ENCODE measurements at places on chromosomes 2 and 18. TPM values are rescaled to one million over a fixed set of nuclear protein-coding genes. Genes with fewer than 3 reads are reported as not detected.

DNA sequence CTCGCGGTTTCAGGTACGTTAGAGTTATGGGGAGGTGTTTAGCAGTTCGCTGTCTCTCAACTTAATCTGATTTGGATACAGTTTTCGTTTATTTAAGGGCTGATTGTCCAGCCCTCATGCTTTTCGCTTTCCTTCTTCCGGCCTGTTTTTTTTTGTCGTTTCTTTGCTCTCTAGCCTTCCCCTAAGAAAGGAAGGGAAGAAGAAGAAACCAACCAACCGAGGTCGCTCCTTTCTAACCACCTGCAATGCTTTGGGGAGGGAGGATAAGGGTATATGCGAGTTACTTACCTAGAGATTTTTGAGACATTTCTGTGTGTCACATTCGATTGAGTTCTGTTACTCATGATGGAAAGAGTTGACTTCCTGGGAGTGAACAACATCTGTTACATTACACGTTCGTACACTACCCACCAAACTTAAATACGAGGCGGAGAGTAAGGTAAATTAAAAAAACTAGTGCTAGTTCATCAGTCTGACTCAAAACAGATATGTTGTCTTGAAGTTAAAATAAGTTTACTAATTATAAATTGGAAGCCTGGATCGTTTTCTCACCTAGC is 918 bp downstream of the EIF5B start:
- DNase-seq = peak; percentile 14

DNA sequence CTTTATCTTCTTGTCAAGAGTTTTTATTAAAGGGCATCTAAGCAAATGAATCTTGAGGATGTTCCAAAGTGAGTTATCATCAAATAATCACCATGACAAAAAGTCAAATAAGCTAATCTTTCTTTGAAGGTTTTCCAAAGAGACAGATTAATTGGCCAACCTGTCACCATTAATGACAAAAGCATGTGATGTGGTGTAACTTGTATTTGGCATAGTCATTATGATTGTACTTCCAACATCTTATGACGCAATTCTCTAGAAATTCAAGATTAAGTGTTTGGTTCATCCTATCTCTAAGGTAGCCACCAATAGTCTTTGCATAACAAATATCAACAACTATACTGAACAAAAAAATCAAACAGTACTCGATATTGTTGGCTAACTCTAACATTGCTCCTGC is 28.6 kb downstream of the RBMS1 start:
- no peak for DNase-seq

- peak; percentile 89 for DNase-seq
These were observed 54.6 kb downstream of the ZFP36L2 start for GRCh38 chr2:43171789-43172188.

DNA sequence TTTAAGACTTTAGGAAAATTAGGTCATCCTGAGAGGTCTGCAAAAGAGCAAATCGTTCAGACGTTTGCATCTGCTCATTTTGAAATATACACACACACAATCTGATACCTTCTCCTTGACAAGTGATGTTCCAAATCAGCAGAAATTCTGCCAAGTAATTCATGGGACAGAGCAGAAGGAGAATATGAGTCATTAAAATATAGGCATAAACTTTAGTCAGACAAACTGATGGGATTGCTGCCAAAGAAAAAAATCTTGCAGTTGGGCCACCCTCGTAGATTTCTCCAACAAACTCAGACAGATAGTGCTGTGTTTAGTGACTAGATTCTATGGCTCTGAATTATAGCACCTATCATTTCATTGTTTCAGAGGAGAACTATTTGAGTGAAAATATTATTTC is 336.3 kb downstream of the NYAP2 start:
- peak; percentile 94 for DNase-seq

GRCh38 chr2:158034198-158034866 is 67.3 kb upstream of the UPP2 start:
- DNase-seq = peak; percentile 60

GRCh38 chr2:186130748-186131641 is 355.1 kb upstream of the ZC3H15 start:
- DNase-seq = no peak

DNA sequence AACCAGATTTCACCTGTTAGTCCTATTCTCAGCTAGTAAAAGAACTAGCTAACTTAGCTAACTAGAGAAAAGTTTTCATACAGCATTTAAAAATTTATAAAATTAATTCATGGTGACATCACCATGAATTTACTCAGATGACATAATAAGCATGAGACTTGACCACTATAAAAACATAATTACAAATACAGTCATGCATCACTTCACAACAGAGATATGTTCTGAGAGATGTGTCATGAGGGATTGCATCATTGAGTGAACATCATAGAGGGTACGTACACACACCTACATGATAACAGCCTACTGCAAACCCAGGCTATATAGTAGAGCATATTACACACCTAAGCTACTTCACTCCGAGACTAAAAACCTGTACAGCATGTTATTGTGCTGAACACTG is 481.3 kb upstream of the CHAC2 start:
- DNase-seq = no peak

GRCh38 chr18:43046322-43046721 is 69.2 kb downstream of the RIT2 start:
- DNase-seq = no peak

GRCh38 chr2:104707056-104707455 is 146.9 kb upstream of the POU3F3 start:
- no peak for DNase-seq

DNA sequence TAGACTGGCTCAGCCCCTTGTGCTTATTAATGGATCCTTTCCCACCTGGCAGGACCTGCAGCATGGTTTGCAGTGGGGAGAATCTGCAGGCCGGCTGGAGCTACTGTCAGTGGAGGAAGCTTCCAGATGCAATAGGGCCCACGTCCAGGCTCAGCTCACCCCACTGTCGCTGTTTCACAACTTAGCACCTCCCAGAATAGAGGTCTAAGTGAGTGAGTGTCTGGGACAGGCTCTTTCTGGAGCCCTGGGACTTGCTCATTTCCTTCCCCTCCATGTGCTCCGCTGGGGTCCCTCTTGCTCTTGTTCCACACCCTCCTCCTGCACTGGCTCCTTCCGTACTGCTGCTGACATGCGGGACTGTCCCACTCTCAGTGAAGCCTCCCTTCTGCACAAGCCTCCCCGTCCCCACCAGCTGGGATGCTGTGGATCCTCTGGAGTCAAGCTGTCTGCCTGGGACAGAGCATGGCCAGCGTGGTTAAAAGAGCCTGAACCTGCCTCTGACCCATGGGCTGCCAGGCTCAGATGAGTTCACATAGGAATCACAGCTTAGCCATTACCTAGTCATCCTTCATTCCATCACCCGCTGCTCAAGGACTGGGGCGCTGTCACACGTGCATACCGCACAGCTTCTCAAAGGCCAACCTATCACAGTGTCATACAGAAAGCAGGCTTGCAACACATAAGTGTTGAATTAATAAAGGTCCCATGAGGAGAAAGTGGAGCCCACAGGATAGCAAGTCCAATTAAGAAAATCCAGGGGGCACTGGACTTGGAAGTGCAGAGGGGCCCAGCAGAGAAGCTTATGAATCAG is 135.9 kb downstream of the ACKR3 start:
- DNase-seq = no peak

The MAP4K3 gene
- total RNA-seq = 35.1 TPM

The TUBB8B gene
- not detected for total RNA-seq

The KCNG2 gene
- total RNA-seq = not detected

The POTEC gene
- not detected for total RNA-seq

The SERPINB4 gene
- not detected for total RNA-seq

The B4GALT6 gene
- total RNA-seq = 2.4 TPM

Data from RPMI7951 (cell line).